ENCODE measurements at places on chromosomes 6 and 20.

- DNase-seq, result no peak
These were observed 89.9 kb downstream of the CDS2 start for GRCh38 chr20:5216663-5217062.

DNA sequence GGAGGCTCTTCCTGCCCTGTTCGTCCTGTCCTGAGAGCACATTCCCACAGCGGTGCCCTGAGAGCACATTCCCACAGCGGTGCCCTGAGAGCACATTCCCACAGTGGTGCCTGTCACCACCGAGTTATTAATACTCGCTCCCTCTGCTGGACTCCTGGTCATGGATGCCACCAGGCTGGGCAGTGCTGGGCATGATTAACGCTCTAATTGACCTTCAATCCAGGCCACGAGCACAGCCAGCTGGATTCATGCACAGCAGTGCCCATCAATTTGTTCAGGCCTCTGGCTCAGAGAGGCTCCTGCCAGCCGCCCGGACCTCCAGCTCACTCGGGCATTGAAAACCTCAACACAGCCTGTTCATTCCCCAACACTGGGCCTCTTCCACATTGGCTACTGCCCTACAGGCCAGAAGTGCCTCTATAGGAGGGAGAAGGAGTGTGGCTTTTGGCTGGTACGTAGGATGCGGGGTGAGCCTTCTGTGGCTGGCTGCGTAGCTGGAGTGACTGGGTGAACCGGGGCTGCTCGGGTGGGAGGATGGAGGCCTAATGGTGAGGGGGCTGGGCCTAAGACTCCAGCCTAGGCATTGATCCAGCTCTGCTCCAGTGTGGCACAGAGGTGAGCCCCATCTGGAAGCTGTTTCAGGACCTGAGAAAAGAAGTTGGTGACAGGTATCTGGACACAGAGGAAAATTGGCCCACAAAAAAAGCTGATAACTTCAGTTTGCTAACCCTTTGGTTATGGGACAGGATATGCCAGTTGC, 9.3 kb downstream of the IP6K3 start:
- no peak for DNase-seq

DNA sequence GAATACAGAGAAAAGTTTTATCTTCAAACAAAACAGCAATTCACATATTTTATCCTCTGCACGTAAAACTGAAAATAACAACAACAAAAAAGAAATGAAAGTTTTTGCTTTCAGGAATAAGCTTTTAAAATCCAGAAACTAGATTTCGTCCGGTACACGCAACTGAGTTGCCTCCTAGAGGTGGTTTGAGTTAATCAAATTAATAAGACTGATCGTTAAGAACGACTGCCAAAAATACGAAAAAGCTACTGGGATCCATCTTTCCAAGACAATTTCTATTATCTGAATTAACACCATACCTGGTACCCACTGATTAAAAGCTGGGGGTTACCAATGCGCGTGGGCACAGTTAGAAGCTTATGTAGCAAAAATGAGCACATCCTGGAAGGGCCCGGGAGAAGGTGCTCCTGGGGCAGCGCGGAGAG, 669 bp downstream of the PDCD2 start:
- DNase-seq, result peak; percentile 57

DNA sequence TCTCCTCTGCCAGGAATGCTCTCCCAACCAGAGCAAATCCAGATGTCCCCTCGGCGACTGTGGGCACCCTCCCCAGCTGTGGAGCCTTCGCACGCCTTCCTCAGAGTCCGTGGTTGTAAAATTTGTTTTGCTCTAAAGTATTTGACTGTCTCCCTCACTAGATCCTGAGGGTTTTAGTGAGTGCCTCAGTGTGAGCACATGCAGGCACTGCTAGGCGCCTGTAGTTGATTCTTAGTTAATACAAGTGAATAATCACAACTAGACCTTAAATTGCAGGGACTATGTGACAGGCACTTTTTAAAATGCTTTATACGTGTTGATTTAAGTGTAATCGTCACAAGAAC, 680 bp upstream of the MTCH1 start:
- DNase-seq, result no peak

GRCh38 chr6:112649853-112650252, 302.7 kb downstream of the RFPL4B start:
- no peak for DNase-seq

DNA sequence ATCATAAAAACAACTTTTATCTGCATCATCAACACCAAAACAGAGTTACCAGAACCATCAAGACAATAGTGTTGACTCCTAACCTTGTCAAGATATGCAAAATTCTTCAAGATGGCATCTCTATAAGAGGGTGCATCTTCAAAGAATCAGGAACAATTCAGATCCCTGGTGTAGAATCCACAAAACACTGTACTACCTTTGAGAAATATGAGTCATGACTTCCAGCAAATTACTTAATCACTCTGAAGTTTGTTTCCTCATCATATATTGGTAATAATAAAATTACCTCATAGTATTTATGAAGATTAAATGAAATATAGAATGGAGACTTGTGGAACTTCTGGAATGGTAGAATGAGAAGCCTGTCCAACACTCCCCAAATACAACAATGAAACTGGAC, 221.3 kb upstream of the SUPT3H start:
- no peak for DNase-seq

GRCh38 chr6:24692003-24692402, 25.1 kb downstream of the ACOT13 start:
- DNase-seq, result no peak
